EH (cell line): ENCODE measurements at places on chromosomes 6 and 20.

- DNase-seq: no peak
These were observed 46.5 kb downstream of the FAM217A start for GRCh38 chr6:4032475-4032874.

- DNase-seq: no peak
These were observed 288.0 kb upstream of the JAG1 start for GRCh38 chr20:10961651-10962288.

- peak; percentile 87 for DNase-seq
These were observed 208.8 kb upstream of the PLCB4 start for GRCh38 chr20:8860011-8860495.

DNA sequence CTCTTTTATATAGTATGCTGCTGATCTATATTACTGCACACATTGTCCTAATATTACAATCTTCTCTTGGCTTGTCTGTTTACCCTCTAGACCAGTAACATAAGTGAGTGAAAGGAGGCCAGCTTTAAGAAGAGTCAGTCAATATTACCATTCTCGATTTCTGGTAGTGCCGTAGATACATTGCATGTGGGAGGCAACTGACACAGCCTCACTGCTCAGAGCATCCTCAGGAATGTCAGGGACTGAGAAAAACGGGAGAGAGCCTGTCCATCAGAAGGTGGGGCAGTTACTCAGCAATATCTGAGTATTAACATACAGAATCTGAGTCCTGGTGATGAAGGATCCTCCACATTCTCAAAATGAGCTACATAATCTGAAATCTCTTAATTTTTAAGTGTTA is 259.9 kb downstream of the GJA1 start:
- DNase-seq: no peak

- no peak for DNase-seq
These were observed 279.6 kb downstream of the QKI start for GRCh38 chr6:163694072-163694471.

DNA sequence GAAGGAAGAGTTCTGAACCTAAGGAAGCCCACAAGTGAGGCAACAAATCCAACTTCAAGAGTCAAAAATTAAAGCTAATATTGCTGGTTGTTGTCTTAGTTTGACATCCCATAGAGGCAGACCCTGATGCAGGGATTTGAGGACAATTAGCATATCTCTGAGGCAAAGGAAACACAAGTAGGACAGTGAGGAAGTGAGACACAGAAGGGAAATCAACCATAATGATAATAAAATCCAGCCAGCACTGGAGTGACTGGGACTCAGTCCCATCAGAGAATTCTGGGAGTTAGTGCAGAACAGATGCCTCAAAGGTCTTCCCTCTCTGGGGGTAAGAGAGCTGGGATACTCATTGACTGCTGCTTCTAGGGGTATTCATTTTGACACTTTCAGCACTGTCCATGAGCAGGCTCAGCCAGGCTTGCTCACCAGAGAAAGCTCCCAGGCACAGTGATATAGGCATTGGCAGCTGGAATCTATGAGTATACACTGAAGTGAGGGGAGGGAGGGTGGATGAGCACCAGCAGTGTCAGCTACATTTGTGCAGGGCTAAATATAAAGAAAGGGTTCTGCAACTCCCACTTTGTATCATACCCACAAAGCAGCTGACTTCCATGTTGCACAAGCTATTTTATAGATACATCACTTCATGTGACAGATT is 43.4 kb upstream of the SPTLC3 start:
- no peak for DNase-seq

DNA sequence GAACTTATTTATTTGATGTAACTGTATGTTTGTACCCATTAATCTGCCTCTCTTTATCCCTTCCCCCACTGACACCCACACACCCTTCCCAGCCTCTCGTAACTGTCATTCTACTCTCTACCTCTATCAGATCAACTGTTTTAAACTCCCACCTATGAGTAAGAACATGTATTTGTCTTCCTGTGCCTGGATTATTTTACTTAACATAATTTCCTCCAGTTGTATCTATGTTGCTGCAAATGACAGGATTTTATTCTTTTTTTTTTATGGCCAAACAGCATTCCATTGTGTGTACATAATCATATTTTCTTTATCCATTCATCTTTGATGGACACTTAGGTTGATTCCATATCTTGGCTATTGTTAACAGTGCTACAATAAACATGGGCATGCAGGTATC is 49.3 kb downstream of the PHACTR2 start:
- DNase-seq: no peak

- DNase-seq: no peak
These were observed 98.1 kb upstream of the THEMIS start for GRCh38 chr6:127998985-127999384.

DNA sequence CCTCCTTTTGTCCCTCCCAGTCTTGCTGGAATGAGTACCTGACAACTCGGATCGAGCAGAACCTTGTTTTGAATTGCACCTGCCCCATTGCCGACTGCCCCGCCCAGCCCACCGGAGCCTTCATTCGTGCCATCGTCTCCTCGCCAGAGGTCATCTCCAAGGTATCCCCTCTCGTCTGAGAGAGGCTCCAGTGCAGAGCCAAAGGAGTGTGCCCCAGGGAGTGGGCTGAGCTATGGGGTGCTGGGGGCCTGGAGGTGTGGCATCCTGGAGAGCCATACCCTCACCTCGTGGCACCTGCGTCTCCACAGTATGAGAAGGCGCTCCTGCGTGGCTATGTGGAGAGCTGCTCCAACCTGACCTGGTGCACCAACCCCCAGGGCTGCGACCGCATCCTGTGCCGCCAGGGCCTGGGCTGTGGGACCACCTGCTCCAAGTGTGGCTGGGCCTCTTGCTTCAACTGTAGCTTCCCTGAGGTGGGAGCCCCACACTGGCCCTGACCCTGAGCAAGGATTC is 8.8 kb downstream of the DNPH1 start:
- DNase-seq: no peak

GRCh38 chr20:19161336-19161735 is 51.1 kb upstream of the SLC24A3 start:
- DNase-seq: no peak

DNA sequence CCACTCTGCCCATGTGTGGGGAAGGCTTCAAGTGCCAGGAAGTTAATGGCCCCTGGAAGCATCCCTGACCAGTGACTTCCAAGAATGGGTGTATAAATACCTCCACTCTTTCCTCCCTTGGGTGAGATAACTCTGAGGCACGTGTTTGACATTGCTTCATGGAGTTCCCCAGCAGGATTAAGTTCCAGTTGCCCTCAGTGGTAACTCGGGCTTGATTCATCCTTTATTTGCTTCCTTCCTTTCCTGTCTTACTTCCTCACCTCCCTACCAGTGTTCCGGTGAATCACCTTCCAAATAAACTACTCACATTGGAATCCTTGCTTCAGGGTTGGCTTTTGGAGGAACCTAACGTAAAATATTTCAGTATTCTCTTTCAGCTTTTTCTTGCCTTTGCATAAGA is 84.6 kb upstream of the JAG1 start:
- no peak for DNase-seq
